Right ventricle myocardium superior (tissue), 1 donor: ENCODE measurements at places on chromosomes 1 and 21.
A peak's percentile ranks its signal among the peaks of the same experiment; 100 is the strongest.

GRCh38 chr1:174013864-174014418, 8.2 kb downstream of the RC3H1 start:
- no peak for DNase-seq

- DNase-seq: peak; percentile 74
Observed at GRCh38 chr1:13487143-13487868, 26.5 kb downstream of the LRRC38 start.

DNA sequence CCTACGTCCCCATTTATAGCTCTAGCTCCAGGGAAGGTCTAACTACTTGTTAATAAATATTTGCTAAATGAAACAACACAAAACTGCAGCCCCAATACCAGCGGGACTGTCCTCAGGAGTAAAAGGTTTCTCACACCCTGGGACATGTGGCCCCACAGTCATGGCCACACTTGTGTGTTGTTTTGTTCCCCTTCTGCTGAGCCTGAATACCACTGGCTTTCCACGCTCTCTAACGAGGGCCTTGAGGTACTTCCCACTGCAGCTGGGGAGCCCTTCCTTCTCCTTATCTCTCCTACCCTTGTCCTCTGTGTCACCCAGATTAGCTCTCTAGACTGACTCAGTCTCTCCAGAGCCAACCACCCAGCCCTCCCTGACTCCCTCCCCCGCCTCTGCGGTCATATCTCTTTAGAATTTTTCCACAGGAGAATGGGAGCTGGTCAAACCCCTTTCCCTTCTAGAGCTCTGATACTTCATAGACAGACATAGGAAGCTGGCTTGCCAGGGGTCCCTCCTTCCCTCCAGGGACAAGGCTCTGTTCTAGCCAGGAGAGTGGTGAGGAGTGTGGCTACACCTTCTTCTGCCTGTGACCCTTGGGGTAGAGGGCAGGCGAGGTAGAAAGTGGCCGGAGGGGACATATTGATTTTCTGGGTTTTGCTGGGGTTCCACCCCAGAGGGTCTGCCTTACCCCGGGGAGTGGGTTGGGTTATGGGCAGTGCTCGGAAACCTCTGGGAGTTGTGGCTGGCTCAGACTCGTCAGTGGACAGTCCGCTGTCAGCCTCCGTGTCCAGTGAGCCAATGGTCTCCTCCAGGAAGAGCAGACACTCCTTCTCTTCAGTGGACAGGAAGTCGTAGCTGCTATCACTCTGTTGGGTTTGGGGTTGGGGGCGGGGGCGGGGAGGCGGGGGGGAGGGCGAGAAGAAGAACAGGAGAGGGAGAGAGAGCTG, 8.1 kb downstream of the C1orf116 start:
- DNase-seq: no peak

DNA sequence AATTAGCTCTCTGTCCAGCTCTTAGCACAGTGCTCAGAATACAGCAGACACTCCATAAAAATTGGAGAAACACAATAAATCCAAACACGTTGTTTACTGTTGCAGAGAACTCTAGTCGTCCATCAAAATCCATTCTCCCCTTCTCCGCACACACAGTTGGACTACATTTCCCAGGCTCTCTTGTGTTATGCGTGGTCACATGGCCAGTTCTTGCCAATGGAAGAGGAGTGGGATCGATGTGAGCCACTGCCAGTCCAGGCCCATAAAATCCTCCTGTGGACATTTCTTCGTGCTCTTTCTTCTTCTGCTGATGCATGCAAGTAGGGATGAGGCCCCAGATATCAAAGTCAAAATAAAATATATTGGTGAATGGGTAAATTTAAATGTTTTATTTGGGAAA, 114.3 kb upstream of the FMN2 start:
- no peak for DNase-seq

DNA sequence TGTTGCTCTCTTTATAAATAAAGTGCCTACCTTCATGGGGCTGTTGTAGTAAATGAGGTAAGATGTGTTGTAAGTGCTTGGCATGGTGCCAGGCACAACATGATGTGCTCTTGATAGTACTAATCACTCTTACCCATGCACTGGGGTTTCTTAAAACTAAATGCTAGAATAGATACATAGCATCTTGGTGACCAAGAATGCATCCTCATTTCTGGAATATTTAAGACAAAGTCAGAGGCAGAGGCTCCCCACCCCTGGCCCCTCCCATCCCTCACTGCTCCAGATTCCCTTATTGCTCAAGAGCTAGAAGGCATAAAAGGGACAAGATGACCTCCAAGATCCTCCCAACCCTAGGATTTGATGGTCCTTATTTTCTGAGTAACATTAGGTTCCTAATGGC, 61.3 kb downstream of the GLUL start:
- DNase-seq: peak; percentile 44

DNA sequence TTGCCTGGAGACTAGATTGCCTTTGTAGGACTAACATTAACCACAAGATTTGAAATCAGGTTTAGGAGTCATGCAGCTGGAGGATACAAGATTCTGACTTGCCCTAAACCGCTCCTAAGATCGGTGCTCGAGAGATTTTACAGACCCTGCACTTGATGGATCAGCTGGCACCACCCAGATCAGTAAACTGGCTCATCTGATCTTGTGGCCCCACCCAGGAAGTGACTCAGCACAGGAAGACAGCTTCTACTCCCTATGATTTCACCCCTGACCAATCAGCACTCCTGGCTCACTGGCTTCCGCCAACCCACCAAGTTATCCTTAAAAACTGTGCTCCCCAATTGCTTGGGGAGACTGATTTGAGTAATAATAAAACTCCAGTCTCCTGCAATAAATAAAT, 876 bp upstream of the CATSPERE start:
- no peak for DNase-seq

- no peak for DNase-seq
Observed at GRCh38 chr1:117719004-117719403, 113.2 kb downstream of the TENT5C start.

DNA sequence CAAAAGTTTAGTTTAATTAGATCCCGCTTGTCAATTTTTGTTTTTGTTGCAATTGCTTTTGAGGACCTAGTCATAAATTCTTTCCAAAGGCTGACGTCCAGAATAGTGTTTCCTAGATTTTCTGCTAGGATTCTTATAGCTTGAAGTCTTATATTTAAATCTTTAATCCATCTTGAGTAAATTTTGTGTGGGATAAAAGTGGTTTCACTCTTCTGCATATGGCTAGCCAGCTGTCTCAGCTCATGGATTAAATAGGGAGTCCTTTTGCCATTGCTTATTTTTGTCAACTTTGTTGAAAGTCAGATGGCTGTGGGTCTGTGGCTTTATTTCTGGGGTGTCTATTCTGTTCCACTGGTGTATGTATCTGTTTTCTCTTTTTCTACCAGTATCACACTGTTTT, 801.3 kb upstream of the ADGRL4 start:
- no peak for DNase-seq

- no peak for DNase-seq
Observed at GRCh38 chr21:24027396-24027795, 1579.9 kb downstream of the MRPL39 start.

DNA sequence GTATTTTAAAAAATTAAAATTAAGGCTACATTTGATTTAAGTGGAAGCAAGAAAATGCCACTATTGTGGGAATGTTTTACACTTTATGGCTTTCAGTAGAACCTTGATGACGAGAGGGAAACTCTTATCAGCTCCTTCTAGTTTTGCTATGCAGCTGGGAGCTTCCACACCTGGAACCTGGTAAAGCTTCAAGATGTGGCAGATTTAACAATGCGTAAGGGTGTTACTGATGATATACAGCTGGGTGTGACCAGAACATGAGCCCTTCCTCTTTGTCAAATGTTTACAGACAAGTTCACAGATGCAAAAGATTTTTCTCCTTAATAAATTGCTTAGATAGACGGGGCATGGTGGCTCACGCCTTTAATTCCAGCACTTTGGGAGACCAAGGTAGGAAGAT, 20.3 kb downstream of the TTC13 start:
- no peak for DNase-seq

DNA sequence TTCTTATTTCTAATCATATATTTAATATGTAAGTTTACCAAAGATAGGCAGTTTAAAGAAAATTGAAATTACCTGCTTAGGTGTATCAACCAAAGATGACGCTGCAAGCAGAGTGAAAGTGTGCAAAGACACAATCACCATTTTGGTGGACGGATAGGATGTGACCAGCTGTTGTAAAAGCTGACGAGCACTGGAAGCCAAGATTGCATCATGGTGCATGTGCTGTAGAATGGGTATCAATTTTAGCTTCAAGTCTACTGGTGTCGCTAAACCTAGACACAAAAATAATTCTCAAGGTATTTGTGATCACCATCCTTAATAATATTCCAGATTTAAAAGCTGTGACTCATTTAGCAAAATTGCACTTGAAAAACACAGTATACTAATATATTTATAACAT, 28.2 kb downstream of the INTS7 start:
- DNase-seq: no peak

- no peak for DNase-seq
Observed at GRCh38 chr1:238135708-238136664, 245.3 kb upstream of the ZP4 start.

DNA sequence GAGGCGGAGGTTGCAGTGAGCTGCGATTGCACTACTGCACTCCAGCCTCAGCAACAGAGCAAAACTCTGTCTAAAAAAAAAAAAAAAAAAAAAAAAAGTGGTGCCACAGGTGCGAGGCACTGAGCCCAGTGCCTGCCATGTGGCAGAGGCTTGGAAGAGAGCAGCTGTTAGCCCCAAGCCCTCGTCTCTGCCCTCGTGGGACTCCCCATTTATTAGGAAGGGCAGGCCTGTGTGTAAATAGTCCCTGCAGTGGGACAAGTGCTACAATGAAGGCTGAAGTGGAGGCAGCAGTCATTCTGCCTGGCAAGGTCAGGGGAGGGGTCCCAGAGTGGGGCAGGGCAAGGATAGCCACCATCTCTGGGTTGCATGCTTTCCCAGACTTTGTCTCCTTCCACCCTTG, 6.5 kb downstream of the RPS6KA1 start:
- no peak for DNase-seq

GRCh38 chr1:20708057-20708456, 9.8 kb downstream of the KIF17 start:
- DNase-seq: no peak

DNA sequence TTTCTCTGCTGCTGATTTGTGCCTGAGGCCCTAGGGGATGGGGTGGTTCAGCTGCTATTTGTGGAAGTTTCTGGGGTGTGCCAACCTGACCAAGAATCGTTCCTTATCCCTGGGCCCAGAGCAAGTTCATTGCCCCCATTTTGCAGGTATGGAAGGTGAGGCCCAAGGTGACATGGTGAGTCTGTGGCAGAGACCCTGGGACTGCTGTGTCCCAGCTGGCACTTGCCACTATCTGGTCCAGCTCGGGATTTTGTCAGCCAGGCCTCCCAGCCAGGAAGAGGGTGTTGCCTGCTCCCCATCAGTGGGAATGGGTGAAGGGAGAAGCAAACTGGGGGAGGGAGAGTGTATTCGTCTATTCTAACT, 18.9 kb upstream of the LRP8 start:
- DNase-seq: no peak

DNA sequence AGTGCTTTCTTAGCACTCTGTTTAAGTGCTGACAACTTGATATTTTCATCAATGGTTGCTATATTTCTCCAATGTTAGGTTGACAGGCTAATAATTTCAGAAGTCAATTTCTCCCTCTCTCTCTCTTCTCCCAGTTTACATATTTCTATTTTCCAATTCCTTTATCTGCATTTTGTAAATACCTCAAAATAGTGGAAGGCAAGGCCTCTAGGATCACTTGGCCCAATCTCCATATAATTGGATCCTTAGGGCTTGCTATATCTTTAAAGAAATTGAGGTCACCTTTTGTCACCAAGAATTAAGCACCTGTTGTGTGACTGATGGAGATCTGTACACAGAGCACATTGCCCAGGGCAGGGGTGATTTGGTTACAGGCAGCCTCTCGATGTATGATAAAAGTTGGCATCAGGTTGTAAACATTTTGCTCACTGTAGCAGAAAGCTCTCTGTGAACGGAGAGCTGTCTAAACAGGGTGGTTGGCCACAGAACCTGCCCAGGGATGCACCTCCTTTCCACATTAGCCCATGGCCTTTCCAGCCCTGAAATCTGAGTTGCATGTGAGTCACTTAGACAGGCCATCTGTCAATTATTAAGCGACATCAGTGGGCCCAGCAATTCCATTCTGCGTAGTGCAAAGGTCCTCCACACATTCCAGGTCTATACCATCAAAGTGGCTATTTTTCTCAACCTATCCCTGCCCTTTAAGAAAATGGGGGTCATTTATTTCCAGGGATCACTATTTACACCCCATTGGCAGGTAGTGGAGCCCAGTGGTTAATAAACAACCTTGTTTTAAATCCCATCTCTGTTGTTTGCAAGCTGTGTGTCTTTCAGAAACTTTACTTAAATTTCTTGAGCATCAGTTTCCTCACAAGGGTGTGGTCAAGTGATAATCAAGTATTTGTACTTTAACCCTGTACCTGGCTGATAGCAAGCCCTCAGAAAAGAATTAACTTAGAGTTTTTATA, 29.1 kb upstream of the IRF2BP2 start:
- no peak for DNase-seq

GRCh38 chr21:42900446-42900845, 7.3 kb downstream of the NDUFV3 start:
- no peak for DNase-seq

GRCh38 chr1:81703756-81704463, 96.8 kb upstream of the ADGRL2 start:
- no peak for DNase-seq

DNA sequence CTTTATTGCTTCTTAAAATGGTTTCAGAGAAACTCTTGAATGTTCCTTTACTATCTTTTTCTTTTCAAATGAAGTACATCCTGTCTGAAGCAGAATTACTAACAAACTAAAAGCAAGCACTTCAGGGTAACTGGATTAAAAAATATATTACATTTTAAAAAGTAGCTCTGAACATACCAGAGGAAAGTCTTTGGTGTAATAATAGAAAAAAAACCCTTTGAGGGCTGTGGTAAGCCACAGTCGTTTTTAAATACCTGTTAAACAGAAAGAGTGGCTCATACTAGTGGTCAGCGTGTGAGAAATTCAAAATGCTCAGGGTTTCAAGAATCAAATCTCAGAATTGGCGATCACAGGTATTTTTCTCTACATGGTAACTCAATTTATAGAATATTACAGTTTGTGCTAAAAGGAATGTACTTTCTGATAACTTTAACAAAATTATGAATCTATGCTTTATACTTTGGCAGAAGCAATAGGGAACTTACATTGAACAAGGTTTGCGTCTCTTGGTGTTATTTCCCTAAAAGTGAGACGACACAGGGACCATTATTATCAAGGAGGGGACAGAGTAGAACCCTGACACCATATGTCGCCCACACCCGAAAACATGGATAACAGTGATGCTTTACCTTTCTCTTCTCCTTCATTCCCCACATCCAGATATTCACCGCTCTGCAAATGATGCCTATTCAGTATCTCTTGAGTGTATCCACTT, 97.0 kb upstream of the DPH5 start:
- DNase-seq: no peak

DNA sequence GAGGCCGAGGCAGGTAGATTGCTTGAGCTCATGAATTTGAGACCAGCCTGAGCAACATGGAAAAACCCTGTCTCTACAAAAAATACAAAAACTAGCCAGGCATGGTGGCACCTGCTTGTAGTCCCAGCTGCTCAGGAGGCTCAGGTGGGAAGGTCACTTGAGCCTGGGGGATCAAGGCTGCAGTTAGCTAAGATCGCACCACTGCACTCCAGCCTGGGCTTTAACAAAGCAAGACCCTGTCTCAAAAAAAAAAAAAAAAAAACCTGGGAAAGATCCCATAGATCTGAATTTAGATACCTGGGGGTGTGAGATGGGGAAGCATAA, 32.9 kb downstream of the NIBAN1 start:
- no peak for DNase-seq

GRCh38 chr1:23581219-23581618, 21.9 kb upstream of the ID3 start:
- peak; percentile 64 for DNase-seq
